SIG-M5 (cell line): ENCODE measurements at places on chromosomes 2 and 18.

- DNase-seq: no peak
Observed at GRCh38 chr18:45656194-45656770, 41.0 kb downstream of the SLC14A2 start.

GRCh38 chr2:164860694-164861042, 19.0 kb upstream of the COBLL1 start:
- DNase-seq: no peak

DNA sequence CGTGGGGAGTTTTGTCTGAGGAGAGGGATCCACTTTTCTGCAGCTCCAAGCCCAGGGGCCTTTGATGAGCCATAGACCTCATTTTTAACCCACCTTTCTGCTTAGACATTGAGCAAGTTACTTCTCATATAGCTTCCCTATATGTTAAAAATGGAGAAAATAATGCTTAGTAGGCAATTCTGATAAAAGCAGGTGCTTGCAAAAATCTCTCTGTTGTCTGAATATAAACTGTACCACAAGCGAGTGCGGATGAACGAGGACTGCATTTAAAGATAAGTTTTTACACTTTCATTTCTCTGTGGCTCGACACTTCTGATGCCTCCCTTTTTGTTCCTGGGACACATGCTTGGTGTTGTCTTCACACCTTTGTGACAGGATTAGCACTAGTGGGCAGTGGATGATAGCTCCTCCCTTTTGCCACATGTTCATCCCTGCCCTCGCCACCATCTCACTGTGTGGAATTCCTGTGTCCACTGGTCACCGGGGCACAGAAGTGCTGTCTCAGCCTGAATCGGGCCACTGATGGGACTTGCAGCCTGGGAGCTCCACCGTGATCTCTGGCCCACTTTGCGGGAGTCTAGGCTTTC, 1.6 kb downstream of the TYMS start:
- no peak for DNase-seq

GRCh38 chr2:191573216-191573615, 104.7 kb upstream of the NABP1 start:
- DNase-seq: no peak

- no peak for DNase-seq
Observed at GRCh38 chr18:43312891-43313290, 35.6 kb upstream of the SYT4 start.
